Caki2 (cell line): ENCODE measurements at places on chromosomes 11 and 22.
A peak's percentile ranks its signal among the peaks of the same experiment; 100 is the strongest.

DNA sequence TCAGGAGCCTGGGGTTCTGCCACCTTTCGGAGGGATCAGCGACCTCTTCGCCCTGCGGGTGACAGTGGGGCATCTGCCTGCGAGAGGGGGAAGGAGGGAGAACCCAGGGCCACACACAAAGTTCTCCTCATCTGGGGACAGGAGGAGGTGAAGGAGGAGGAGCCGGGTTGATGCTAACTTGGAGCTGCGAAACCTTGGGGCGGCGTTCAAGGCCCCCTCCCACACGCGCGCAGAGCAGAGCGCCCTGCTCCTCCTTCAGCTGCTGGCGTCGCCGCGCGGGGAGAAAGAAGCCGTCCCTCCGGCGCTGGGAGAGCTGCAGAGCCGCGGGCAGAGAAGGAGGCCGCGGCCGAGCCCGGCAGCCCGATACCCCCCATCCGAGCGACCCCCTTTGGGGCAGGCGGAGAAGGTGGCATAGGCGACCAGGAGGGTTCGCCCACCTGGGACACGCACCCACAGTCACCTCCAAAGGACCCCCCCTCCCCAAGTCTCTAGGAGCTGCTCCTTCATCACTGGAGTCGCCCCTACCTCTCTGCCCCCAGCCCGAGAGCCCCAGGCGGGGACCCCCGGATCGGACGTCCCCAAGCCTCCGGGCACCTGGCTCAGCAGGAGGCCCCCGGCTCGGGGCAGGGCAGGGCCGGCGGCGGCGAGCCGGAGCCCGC is at the start of gene RASD2:
TSS of gene RASD2 (plus strand) at position 237 of the 659 bp plus-strand sequence. CDS start 5,979 bp downstream, outside the sequence.
- DNase-seq = peak; percentile 49

- DNase-seq = peak; percentile 58
Measured at GRCh38 chr22:37018815-37019308, 385 bp downstream of the TST start.

GRCh38 chr11:117986981-117987574 is 884 bp downstream of the IL10RA start:
- no peak for DNase-seq

- no peak for DNase-seq
Measured at GRCh38 chr11:15198284-15198683, 83.6 kb downstream of the INSC start.

DNA sequence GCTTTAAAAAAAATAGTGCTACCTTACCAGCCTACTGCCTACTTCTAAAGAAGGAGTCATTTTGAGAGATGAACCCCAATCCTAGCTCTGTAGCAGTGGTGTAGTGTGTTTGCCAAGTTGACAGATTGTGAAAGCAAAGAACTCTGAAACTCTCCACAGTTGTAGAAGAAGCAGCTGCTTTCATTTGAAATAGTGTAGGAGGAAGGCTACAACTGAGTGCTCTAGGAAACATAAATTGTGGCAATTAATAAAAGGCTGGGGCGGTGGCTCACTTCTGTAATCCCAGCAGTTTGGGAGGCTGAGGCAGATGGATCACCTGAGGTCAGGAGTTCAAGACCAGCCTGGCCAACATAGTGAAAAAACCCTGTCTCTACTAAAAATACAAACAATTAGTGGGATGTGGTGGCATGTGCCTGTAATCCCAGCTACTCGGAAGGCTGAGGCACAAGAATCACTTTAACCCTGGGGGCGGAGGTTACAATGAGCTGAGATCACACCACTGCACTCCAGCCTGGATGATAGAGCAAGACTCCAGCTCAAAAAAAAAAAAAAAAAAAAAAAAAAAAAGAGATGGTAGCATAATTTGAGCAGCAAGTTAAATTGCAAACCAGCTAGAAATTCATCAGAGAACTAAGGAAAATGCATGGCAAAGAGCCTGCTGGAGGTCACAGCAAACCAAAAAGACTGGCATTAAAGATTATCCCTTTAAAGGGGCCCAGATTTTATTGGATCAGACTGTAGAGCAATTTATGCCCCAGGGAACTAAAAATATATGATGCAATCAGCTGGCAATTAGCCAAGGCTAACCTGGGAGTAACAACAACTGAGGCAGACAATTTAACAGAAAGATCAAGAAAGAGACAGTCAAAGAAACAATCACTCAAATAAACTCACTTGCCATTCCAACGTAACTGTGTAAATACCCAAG is 112.6 kb downstream of the LUZP2 start:
- DNase-seq = peak; percentile 13

- no peak for DNase-seq
Measured at GRCh38 chr11:9028581-9028980, 24.8 kb upstream of the NRIP3 start.

DNA sequence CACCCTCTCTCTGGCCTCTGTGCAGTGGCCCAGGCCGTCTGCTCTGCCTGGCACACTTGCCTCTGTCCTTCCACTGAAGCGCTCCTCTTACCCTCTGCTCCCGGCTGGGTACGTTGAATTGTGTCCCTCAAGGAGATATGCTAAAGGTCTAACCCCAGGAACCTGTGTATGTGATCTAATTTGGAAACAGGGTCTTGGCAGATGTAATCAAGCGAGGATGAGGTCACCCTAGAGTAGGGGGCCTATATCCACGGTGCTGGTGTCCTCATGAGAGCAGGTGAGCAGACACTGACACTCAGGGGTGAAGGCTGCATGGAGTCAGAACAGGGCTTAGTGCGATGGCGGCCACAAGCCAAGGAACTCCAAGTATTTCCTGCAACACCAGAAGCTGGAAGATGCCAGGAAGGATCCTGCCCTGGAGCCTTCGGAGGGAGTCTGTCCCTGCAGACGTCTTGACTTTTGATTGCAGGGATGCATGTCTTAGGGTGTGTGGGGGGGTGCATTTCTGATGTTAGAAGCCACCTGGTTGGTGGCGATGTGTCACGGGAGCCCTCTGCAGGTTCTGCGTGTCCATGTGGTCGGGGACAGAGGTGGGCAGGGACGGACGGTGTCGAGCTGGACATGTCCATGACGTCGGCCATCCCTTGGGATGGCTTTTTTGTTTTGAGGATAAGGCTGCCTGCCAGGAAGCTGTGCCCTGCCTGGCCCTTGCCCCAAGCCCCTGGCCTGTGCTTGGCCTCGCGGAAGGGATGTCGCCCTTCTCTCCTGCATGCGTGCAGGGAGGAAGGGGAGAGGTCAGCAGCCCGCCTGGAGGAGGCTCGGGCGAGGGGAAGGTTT is 68.6 kb downstream of the LRP5 start:
- DNase-seq = no peak

DNA sequence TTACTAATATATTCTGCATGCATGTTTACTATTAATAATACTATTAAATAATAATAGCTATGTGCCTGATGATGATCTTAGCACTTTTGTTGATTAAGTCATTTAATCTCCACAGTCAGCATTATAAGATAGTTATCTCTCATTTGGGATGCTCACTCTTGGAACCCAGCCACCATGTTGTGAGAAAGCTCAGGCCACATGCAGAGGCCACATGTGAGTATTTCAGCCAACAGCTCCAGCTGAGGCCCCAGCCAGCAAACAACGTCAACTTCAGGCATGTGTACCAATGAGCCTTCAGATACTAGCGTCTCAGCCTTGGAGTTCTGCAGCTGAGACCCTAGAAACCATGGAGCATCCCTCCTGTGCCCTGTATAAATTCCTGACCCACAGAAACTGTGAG is 798.1 kb upstream of the LRRC4C start:
- no peak for DNase-seq

DNA sequence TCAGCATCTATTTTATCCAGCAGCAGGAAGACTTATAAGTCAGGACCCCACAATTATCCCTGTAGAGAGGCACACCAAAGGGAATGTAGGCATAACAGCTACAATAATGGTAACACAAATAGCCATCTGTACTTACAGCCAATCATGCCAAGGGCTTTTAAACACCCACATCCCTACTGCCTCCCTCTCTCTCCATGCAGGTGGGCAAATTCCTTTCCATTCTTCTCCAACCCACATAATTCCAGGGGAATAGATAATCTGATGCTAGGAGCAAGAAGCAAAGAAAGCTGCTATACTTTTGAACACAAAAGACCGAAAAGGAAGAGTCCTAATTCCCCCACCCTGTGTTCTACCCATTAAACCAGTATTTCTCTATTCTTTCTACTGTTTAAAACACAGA is 46.7 kb downstream of the RBFOX2 start:
- DNase-seq = no peak

GRCh38 chr11:60788401-60789125 is 3.4 kb downstream of the MS4A10 start:
- no peak for DNase-seq

GRCh38 chr11:96160732-96161306 is 182.2 kb downstream of the MAML2 start:
- no peak for DNase-seq

GRCh38 chr11:67413266-67413849 is 2.1 kb upstream of the CARNS1 start:
- DNase-seq = no peak

GRCh38 chr11:117547946-117548345 is 220.3 kb downstream of the CEP164 start:
- no peak for DNase-seq

DNA sequence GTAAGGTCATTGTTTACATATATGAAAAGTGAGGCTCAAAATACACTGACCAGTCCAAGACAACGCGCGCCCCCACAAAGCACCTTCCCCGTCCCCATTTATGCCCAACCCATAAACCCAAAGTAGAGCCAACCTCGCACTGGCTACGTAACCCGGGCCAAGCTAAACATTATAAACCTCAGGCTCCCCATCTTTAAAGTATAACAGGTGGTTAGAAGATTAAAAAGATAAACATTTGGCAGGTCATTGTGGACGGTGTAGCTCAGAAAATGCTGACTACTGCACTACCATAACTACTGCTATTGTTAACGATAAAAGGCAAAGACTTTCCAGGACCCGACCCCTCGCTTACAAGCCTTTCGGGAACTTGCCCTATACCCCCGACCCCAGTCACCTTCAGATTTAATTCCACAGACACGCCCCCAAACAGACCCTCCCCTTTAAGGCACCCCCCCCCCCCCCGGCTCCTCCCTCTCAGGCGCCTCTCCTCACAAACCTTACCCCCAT is 470 bp downstream of the NUMA1 start:
- DNase-seq = peak; percentile 18

DNA sequence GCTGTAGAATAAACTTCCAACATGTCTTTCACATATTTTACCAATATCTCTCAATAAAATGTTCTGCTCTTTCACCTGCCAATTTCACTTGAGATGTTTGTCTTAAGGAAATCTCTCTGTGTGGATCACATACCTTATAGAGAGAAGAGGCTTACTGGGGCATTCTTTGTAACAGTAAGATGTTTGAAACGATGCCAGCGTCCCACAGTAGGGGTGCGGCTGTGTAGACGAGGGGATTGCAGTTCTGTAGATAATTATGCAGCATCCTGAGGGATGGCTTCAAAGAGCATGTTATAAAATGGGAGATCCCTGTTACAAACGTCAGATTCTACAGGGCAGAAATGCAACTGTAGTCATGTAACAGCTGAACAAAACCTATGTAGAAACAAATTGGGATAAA is 200.0 kb downstream of the TBC1D22A start:
- no peak for DNase-seq

GRCh38 chr11:13480198-13480597 is 15.6 kb downstream of the PTH start:
- peak; percentile 75 for DNase-seq

DNA sequence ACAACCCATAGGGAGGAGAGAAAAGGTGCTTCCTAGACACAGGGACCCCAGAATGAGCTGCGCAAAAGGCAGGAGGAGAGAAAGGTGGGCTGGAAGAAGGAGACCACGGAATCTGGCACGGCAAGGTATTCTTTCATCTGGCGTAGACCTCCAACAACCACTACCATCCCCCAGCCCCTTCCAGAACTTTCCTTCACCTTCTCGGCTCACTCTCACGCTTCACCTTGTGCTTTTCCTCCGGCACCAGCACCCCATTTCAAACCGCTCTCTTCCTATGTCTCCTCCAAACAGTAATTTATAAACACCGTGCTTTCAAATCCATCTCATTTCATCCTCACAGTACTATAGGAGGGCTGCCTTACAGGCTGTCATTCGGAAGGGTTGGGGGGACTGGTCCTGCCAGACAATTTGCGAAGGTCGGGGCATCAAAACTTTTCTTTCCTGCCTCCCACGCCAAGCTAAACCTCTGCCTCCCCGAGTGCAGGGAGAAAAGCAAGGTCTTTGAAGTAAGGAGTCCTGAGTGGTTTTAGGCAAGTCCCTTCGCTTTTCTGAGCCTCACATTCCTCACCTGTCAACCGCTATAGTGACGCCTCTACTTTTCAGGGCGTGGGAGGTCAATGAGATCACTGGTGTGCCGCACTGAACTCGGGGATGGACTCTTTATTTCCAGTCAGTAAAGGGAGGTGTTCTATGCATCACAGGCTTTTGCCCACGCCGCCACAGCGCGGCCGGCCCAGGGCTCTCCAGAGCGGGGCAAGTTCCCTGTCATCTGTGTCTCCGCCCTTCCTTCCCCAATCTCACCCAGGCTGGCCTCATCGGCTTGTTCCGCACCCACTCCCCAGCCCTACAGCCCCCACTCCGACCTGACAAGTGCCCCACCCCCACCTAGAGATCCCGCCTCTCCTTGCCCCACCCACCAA is 800 bp downstream of the KCTD21 start:
- DNase-seq = no peak

- DNase-seq = no peak
Measured at GRCh38 chr11:111378861-111379601, at the start of gene POU2AF1. Gene POU2AF1, minus strand, starts transcription at chr11:111379275. Its CDS starts 98 bp downstream, at chr11:111379177.

DNA sequence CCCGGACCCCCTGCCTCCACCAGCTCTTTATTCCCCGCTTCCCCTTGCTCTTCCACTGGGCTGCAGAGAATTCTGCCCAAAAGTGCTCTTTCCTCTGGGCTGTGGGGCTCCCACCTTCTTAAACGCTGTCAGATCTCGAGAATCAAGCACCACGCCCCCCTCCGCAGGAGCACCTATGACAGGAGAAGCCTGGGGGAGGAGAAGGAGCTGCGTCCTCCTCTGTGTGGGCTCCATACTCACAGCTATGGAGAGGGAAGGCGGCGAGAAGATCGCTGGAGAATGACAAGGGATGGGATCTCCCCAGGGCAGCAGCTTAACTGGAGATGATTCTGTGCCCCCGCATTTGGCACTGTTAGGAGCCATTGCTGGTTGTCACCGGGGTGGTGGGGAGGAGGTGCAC is 19.7 kb downstream of the SHISAL1 start:
- no peak for DNase-seq
